CD4-positive, alpha-beta T cell treated with Interleukin-17A for 1 hour (primary cell): ENCODE measurements at places on chromosomes 2 and 18.

- DNase-seq, result no peak
These were observed 30.5 kb upstream of the CHMP1B start for GRCh38 chr18:11820697-11821096.

DNA sequence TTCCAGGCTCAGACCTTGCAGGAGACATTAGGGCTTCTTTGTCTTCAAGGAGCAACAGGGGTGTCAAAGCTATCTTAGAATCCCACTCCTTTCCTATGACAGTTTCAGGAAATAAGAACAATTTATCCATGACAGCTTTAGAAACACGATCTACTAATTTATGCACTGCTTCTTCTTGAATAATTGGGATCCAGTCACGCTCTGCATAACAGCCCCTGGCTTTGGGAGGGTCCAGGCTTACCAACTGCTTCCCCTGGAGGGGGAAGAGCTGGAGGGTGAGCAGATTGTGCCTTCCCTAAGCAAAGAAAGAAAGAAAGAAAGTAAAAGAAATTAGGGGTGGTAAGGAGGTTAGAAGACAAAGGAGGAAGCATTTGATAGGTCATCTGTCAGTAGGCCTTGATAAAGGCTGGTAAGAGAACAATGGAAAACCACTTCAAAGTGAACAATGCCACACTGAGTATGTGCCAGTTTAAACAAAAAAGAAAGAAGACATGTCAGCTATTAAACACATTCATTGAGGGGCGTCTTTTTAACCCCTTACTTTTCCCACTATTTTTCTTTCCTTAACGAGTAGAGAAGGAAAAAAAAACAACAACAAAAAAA lies 327.6 kb downstream of the DCC start:
- DNase-seq, result no peak

GRCh38 chr2:96727431-96727830 lies 12.4 kb downstream of the LMAN2L start:
- DNase-seq, result no peak

GRCh38 chr2:52919673-52920072 lies 847.9 kb upstream of the CHAC2 start:
- DNase-seq, result no peak

GRCh38 chr18:63974991-63975390 lies 5.1 kb downstream of the SERPINB8 start:
- peak; percentile 41 for DNase-seq

DNA sequence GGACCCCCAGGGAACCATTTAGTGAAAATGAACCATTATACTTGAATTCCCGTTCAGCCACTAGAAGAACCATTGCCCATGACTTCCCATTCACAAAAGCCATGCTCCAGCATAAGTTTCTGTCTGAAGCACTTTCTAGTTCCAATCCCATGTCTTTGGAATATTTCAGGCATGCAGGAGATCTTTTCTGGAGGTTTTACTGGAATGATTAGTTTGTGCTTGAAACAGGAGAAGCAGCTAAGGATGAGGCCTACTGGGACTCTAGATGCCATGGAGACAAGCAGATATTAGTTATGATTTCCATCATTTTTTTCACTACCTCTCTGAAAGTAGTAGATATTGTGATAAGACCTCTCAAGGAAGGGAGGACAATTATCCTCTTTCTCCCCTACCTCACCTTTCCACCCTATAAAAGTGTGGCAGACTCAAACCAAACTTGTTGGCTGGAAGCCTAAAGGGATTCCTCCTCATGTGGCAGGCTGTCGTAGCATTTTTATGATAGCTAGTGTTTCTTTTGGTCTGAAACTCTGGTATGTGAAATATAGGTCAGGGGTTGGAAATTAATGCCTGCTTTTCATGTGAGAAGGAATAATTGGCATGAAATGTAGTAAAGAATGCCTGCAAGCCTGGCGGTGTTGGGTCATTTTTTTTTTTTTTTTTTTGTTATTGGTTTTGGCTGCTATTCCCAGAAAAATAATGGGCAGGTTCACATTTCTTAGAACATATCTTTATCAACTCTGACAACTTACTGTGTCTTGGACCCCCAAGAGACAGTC lies 29.3 kb upstream of the MMADHC start:
- no peak for DNase-seq

GRCh38 chr18:54154231-54154630 lies 70.2 kb downstream of the MBD2 start:
- no peak for DNase-seq

DNA sequence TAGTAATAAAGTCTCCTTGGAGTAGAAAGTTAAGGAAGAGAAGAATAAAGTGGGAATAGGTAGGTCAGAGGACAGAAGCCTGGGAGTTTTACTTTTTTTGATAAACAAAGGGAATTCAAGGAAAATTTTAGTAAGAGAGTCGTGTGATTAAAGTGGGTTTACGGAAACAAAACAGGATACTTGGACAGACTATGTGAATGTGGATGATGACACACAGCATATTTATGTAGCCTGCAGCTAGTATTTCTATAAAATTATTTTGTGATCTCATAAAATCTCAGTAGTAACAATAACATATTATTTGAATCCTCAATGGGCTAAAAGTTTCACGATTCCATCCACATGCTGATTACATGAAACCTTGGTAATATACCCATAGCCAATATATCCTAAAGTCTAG lies 450.7 kb upstream of the PIK3C3 start:
- DNase-seq, result no peak

GRCh38 chr18:6712401-6712800 lies 17.1 kb upstream of the ARHGAP28 start:
- DNase-seq, result no peak

DNA sequence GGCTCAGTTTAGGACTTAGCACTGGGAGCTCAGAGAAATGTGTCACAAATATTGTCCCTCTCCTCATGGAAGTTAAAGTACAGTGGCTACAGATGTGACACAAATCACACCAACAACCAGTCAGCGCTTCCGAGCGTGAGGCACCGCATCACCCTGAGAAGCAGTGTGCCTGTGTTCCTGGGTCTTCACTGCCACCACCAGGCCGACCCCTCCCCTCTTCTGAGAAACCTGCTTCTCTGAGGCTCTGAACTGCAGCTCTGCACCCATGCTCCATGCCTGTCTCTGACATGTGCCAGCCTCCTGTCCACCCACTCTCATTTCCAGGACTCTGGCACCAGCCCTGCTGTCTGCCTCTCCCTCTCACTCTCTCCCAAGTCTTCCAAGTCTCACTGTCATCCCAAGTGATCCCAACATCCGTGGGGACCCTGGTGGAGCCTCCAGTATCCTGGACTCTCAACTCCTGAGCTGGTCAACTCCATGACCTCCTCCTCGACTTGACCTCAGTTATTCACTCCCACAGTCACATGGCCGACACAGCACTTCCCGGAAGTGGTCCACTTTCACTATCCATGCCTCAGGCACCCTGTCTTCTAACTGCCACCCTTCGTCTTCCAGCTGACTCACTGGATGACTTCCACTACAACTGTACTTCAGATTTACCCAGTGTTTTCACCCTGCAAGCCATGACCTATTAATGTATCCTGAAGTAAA lies 73.5 kb downstream of the FBXO15 start:
- DNase-seq, result no peak
